ENCODE measurements at places on chromosomes 7 and 10.

DNA sequence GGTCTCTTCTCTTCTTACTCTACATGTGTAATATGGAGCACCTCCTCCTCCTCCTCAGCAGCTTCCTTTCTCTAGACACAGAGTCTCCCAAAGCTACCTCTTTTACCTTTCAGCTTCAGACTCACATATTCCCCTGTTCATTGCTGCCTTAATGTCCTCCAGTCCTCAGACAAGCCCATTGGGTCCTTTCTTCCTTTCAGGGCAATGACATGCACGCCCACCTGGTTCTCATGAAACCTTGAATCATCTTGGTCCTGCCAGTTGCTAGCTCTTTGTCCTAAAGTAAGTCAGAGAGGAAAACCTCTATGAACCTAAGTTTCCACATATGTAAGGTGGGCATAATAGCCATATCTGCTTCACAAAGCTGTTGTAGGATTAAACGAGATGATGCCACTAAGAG, 227.0 kb downstream of the RPS24 start:
- no peak for DNase-seq

- DNase-seq = no peak
These were observed 34.3 kb upstream of the ITGB8 start for GRCh38 chr7:20296444-20296843.

- DNase-seq = no peak
These were observed 71.3 kb downstream of the MYOF start for GRCh38 chr10:93410697-93411348.

DNA sequence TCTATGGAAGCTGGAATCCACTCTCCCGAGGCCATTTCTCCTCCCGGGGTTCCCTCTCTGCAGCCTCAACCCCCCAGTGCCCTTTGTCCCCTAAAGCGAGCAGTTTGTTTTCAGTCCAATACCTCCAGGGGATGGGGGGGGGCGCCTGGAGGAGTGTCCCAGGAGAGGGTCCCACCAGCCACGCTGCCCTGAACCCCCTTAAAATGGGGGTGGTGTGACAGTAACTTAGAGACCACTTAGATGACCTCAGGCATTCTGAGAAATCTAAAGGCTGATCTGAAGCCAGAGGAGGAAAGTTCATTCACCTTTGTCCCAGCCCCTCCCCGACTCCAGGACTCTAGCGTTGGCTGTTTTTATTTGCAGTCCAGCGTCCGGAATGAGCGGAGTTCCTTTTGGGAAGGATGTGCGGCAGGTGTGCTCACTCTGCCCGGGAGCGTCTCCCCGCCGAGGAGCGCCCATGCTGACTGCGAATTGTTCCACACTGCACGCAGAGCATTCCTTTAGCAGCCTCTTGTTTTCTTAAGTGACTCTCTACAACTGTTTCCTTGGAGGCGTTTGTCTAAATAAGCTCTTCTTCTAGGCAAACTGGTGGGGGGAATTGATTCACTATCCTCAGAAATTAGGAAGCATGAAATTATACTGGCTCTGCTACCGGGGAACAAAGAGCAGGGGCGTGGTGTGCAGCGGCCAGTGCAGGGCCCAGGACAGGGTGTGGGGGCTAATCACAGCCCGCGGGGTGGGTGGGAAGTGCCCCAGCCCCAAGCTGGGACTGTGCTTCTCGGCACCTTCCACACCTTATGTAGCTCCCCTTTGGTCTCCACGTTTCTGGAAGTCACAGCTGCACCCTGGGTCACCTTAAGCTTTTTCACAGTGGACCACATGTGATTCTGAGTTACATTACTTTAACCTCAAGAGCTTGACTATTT, 46.3 kb downstream of the SYPL1 start:
- peak; percentile 58 for DNase-seq

DNA sequence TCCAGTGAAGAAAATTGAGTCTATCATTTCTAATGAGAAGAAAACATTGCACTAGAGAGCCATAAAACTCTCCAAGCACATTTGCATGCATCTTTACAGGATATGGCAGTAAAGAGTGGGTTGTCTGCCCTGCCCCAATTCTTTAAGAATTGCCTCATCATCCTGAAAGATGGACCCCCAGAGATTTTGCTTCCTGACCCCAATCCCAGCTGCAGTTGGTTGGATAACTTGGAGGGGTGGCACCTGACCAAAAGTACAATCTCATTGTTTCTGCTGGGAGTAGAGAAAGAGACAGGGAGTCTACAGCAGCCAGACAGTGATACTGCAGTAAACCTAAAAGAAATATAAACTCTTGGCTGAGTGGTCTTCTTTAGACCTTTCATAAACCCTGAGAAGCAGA, 49.1 kb upstream of the ADCY1 start:
- no peak for DNase-seq

DNA sequence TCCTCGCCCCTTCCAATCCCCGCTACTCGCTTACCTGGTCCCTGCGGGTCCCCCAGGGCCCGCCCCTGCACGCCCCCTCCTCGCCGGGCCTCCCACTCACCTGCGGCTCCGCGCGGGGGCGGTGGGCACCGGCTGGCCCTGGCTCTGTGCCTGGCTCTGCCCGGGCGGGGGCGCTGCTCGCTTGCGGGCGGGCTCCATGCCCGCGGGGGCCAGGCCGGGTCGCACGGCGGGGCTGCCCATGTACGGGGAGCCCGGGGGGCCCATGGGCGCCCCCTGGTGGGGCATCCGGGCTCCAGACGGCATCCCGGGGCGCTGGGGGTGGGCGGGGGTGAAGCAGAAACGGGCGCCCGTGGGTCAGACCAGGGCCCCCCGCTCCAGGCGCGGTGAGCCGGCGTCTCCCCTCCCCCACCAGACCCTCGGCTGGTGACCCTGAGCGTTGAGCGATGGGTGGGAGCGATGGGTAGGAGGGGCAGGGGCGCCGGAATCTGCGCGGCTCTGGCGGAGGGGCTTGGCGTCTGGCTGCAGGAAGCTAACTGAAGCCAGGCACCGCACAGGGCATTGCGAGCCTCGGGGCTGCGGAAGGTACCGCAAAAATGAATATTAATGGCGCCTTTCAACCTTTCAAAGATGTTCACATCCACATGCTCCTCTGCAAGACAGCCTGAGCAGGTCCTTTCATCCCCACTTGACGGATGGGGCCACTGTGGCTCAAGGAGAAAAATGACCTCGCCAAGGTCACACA, 3.0 kb downstream of the SMARCD3 start:
- DNase-seq = peak; percentile 89

DNA sequence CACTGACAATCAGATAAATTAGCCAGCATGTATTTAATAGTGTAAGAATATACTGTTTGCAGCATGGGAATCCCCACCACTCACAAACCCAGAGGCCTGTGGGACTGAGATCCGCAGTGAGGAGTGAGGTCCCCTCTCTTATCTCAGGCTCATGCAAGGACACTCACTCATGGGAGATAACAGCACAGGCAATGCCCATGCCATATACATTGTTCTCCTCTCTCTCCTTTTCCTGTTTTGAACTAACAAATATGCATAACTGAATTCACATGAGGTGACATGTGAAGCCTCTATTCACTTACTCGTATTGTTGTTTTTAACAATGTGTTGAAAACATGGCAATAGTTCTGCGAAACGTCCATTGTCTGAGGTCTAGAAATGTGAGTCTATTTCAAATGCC, 230.5 kb downstream of the ARHGAP21 start:
- no peak for DNase-seq

DNA sequence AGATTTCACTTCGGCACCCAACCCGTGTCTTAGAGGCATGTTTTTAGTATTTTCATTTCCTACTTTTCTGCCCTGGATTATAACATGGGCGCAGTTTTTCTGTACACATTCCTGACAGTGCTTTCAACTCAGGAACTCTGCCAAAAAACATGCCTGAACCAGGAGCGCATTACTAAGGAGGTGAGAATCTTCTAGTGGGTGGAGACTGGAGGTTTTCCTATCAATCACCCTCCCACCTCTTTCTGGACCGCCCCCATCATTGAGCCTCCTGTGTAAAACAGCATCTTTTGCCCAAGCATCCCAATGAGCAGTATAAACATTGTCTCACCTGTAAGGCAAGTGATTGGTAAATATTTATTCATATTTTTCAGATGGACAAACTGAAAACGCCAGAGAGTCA, 53.2 kb downstream of the STK17A start:
- no peak for DNase-seq

GRCh38 chr10:12269056-12269455, 73.1 kb downstream of the CDC123 start:
- no peak for DNase-seq

GRCh38 chr7:79320741-79321473, 132.6 kb downstream of the MAGI2 start:
- DNase-seq = no peak

GRCh38 chr10:74529205-74529604, 297.2 kb upstream of the KAT6B start:
- no peak for DNase-seq

- no peak for DNase-seq
These were observed 213.7 kb downstream of the ELMO1 start for GRCh38 chr7:37234928-37235327.

DNA sequence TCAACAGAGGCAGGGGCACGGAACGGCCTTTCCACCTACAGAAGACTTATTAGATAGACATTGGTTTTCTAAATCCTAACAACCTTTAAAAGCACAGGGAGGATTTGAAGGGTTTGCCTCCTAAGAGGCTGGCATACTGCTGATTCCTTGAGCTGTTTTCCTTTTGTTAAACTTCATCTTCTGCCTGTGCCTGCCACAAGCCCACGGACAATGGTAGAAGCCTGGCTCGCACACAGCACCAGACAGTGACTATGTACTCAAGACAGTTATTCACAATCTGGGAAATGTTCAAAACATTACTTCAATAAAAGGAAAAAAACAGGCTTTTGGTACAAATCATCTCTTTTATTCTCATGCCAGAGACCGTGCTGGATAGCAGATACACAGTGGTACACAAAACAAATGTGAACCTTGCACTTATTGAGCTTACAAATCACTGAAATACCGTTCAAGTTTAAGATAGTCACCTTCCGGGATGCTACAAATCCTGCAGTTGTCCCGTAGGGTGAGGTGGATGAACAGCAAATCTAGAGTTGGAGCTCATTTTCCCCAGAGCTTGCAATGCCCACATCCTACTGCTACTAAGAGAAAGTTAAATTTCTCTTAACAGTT, 63.9 kb downstream of the VPS41 start:
- no peak for DNase-seq

GRCh38 chr10:42979181-42979580, 97.7 kb upstream of the RET start:
- DNase-seq = no peak

GRCh38 chr7:31710171-31710570, 23.2 kb downstream of the PPP1R17 start:
- no peak for DNase-seq

- no peak for DNase-seq
These were observed 636.8 kb downstream of the PHTF2 start for GRCh38 chr7:78435355-78435754.

GRCh38 chr7:92614660-92615174, 24.5 kb upstream of the FAM133B start:
- DNase-seq = no peak

DNA sequence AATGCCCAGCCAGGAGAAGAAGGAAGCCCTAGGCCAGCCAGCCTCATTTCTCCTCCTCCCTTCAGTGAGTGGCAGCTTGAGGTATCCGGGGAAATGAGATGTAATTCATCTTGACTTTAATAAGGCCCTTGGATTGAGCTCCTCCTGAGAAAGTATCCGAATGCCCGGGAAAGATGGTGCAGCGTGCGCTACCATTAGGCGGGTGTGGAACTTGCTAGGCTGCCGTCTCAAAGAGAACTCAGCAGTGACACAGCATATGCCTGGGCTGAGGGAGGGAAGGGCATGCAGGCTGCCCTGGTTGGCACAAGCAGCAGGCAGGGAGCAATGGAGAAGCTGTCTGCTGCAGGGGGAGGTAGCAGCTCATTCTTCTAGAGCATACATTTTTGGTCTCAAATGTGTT, 659.8 kb upstream of the FOXK1 start:
- no peak for DNase-seq

DNA sequence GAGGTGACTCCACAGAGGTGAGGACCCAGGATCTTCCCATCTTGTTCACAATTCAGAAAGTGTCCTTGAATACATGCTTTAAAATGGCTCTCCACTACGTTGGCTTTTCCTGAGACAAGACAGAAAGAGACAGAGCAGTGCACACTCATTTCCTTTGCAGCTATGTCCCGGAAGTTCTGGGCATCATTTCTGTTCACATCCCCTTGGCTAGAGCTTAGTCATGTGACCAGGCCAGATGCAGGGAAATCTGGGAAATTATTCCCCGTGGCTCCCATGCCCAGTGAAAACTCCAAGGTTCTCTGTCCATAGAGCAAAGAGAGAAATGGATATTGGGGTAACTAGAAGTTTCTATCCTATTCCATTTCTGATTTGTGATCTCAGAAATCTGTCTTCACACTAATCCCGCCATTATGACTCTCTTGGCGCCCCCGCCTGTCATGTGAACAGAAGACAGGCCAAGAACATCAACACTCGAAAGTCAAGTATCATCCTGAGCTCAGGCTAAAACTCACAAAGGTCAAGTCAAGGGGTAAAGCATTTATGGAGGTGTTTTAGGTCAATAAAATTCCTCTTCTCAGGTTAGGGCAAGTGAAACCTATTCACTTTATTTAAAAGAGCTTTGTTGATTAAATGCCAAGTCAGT, 251.4 kb upstream of the HABP2 start:
- DNase-seq = no peak

GRCh38 chr7:6536262-6537260, 14.7 kb downstream of the GRID2IP start:
- no peak for DNase-seq

- no peak for DNase-seq
These were observed 53.7 kb upstream of the IGFBP3 start for GRCh38 chr7:45974540-45975360.

GRCh38 chr7:77222065-77222464, 22.4 kb upstream of the FGL2 start:
- no peak for DNase-seq

DNA sequence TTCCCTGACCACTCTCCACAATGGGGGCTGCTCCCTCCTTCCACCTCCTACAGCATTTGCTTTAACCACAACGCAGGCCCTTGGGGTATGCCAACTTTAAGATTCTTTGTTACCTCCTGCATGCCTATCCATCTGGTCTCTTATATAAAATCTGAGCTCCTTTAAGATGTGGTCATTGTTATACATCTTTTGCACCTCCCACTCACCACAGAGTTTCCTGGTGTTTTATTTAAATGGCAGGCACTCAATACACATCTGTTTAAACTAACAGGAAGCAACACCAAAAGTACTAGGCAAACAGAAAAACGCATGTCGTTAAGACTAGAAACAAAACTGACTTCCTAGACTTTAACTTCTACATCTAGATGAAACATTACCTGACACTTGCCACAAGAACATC, 36.3 kb downstream of the SLC25A13 start:
- DNase-seq = no peak

GRCh38 chr7:132090444-132090843, 485.8 kb downstream of the PLXNA4 start:
- no peak for DNase-seq

- DNase-seq = no peak
These were observed 172.7 kb downstream of the PTEN start for GRCh38 chr10:88036126-88036525.

- no peak for DNase-seq
These were observed 10.1 kb downstream of the PDGFA start for GRCh38 chr7:509426-510130.

GRCh38 chr10:114811862-114812261, 9.7 kb upstream of the FHIP2A start:
- DNase-seq = no peak

Data from hepatic stellate cell (primary cell).